ENCODE measurements at places on chromosomes 1 and 21.

DNA sequence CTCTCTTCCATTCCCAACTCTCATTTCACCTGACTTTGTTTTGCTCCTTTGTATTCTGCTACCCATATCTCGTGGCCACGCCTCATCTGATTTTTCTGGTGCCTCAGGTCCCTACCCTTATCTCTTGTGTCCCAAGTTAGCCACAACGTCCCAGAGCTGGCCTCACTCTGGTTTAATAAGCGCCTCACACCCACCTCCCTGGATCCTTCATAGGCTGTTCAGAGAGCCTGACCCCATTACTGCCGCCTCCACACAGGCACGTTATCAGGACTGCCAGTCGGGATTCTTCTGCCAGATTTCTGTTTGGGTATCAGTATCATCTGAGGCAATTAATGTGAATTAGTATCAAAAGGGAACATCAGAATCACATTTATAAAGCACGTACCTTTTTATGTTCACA is 34.7 kb upstream of the TMEM125 start:
- DNase-seq: no peak

DNA sequence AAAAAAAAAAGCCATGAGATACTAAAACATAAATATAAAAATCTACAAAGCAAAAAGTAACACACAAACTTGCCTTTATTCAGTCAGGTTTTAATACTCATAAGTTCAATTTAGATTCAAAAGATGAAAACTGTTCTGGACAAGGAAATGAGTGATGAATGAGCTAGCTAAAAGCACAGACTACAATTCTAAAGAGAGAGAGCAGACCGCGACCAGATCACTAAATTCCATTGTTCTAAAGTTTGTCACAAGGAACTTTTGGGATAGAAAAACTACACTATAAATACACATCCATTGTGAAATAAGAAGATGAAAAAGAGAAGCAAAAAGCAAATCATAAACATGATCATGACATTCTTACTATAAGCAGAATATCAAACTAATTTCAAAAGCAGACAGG is 1.7 kb downstream of the ODF2L start:
- no peak for DNase-seq

- no peak for DNase-seq
Observed at GRCh38 chr1:15441247-15441646, 3.0 kb downstream of the CTRC start.

DNA sequence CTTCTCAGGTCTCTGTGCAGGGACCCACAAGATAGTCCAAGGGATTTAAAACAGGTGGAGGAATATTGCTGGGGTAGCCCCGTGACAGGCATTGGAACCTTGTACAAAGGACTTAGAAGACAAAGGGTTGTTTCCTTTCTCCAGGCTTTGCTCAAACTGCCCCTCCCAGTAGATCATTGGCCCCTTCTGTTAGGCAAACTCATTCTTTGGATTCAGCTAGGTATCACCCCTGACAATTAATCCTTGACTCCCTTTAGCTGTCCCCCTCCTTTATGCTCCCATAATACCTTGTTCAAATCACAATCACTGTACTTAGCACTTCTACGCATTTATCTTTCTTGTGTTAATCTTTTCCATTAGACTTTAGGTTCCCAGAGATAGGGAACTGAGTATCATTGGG is 360.5 kb downstream of the KCNH1 start:
- DNase-seq: no peak

DNA sequence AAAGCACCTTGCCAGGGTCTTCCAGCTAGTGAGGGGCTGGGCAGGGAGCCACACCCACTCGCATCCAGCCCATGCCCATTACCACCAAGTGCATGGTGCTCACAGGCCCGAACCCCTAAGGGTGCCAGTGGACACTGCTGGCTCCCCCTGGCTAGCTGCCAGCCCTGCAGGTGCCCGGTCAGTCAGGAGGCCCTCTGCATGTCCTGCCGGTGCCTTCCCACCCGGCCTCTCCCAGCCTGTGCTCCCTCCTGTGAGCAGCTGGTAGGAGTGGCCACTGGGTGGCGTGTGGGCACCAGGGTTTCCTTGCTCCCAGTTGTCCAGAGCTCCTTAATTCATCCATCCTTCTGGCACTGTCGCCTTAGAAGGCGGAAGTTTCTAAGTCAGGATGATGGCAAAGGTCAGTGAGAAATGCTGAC is 33.4 kb downstream of the QSOX1 start:
- DNase-seq: no peak

DNA sequence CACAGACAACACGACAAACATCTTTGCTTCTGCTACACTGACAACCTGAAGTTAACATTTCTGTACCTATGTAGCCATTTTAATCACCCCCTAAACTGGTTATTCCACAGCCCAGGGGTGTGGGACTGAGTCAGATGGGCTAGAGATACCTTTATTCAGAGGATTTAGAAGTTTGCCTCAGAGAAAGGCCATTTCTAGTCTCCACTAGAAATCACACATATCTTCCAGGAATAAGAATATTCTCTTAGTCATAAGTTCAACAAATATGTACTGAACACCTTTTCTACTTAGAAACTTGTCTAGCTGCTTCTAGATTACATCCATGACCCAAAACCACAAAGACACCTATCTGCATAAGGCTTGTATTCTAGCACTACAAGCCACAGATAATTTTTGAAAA is 38.8 kb downstream of the ERG start:
- DNase-seq: no peak

- DNase-seq: no peak
Observed at GRCh38 chr1:224623743-224624333, 7.7 kb downstream of the CNIH3 start.

DNA sequence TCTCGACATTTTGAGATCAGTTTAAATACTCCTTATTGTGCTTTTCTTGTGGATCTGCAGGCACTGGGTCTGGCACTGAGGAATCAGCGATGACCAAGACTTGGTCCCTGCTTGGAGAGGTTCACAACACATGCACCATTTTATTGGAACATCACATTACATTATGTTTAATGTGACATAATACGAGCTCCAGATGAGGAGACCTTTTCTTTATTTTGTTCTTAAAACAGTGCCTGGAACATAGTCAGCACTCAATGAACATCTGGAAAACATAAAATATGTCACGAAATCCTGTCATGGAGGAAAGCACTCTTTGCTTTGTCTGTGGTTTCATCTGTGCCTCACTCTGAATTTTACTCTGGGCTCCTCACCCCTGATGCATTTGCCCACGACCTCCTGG is 110.7 kb downstream of the ST6GALNAC3 start:
- no peak for DNase-seq

DNA sequence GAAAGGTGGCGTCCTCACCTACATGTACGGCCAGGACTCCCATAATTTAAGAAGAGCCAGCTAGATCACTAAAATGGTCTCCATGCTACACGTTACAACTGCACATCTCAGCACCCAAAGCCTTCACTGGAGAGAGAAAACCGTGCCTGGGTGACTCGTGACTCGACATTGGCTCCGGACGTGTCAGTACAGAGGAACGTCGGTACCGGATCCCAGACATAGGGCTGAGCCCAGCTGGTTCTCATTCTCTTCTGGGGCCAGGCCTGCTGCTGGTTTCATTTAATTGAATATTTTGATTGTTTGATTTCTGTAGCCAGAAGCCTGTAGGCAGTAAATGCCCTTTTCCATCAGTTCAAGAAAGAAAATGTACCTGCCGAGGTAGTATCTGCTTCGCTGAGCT is 93.1 kb downstream of the HHIPL2 start:
- no peak for DNase-seq

GRCh38 chr1:15667362-15667761 is 16.8 kb upstream of the PLEKHM2 start:
- no peak for DNase-seq

- no peak for DNase-seq
Observed at GRCh38 chr1:166391279-166392066, 224.7 kb upstream of the FAM78B start.

DNA sequence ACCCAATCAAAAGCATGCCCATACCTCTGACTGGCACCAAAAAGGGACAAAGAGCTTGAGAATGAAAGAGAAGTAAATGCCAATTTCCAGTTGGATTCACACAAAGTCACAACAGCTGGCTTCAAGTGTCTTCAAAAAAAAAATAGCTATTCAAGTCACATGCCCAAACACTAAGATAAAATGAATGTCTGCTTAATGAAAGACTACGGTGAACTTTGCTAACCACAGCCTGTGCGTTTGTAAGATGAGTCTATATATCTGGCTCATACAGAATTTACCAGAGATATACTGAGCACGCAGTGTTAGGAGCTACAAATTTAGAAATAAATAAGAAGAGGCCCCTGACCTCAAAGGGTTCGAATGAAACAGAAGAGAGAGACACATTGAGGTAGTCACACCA is 73.2 kb downstream of the DAB1 start:
- DNase-seq: no peak

DNA sequence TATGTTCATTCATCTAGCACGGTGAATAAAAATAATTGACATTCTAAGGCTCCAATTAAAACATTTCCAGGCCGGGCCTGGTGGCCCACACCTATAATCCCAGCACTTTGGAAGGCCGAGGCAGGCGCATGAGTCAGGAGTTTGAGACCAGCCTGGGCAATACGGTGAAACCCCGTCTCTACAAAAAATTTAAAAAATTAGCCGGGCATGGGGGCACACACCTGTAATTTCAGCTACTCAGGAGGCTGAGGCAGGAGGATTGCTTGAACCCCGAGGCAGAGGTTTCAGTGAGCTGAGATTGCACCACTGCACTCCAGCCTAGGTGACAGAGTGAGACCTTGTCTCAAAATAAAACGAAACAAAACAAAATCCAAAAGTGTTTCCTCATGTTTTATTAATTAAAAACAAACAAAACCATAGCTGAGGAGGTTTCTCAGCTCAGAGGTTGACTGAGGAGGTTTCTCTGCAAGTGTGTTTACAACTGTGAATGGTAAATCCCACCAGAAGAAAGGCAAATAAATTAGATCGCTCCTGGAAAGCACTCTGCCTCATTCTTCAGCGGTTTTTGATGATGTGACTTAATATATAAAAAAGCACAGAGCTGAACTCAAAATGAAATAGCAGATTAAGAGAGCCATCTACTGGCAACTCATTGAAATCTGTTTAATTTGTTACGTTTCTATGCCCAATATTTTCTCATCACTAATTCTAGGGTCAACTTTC is 37.7 kb upstream of the ATG4C start:
- no peak for DNase-seq

DNA sequence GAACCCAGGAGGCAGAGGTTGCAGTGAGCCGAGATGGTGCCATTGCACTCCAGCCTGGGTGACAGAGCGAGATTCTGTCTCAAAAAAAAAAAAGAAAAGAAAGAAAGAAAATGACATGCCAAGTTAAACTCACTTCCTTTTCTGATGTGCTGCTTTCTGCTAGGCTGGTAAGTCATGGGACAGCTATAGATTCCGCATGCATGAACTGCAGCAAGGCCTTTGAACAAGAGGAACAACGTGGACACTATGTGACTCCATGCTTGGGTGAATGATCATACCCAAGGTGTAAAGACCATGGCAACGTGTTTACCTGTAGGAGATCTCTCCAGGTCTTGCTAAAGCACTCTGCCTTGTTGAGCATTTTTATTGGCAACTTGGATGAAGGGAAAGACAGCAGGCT is 10.3 kb upstream of the TTF2 start:
- DNase-seq: no peak

DNA sequence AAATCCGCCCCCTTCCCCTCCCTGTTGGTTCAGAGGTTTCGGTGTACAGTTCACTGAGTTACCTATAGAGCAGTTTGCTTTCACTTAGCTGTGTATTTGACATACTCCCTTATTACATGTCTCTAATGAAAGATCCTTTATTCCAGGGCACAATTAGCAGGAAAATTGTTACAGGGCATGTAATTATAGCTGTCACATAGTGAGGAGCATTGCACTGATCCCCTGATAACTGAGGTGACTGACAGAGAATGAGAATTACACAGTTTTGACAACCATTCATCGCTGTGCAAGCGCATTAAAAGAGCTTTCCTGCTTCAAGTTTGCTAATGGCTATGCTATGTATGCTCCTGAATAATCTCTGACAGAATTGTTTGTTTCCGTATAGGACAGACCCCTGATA is 26.9 kb downstream of the DAP3 start:
- DNase-seq: no peak

GRCh38 chr1:246695136-246695535 is 29.1 kb upstream of the SCCPDH start:
- no peak for DNase-seq

- DNase-seq: no peak
Observed at GRCh38 chr1:50458507-50458906, 35.3 kb upstream of the DMRTA2 start.

- DNase-seq: peak; percentile 66
Observed at GRCh38 chr1:89953131-89953626, 41.7 kb upstream of the ZNF326 start.

GRCh38 chr1:239886266-239886665 is 205.4 kb upstream of the FMN2 start:
- DNase-seq: no peak

GRCh38 chr21:46411691-46412090 is 47.0 kb upstream of the DIP2A start:
- no peak for DNase-seq

DNA sequence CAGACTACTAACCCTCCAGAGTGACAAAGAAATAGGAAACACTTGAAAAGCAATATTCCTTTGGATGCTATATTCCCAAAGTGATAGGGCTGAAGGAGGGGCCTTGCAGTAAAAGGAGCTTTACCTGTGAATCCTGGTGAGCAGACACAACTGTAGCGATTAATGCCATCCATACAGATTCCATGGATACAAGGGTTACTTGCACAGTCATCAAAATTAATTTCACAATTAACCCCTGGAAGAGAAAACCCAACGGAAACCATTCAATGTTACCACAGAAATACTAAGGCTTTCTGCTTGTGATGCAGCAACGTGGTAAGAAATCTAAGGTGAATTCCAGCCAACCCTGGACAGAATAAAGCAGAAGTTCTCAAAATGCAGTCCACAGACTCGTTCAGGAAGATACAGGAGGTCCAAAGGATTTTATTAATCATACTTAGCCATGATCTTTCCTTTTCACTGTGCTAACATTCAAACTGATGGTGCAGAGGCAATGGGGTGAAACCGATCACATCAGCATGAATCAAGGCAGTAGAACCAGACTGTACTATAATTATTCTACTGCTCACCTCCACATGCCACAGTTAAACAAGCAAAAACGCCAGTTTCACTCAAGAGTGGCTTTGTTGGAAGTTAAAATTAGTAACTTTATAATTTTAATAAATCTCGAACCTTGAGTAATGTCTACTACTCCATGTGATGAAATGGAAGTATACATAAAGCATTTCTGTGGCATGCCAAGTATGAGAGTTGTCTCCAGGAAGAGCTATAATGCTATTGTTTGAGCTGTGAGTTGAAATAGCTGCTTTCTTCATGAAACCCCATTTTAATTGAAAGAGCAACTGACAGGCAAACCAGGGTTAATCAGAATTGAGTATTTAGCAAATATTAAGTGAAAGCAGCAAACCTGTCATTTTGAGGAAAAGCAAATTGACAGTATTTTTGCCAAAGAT is 63.2 kb upstream of the ADAM30 start:
- DNase-seq: no peak

GRCh38 chr21:29307718-29308455 is 9.2 kb downstream of the BACH1 start:
- DNase-seq: no peak

DNA sequence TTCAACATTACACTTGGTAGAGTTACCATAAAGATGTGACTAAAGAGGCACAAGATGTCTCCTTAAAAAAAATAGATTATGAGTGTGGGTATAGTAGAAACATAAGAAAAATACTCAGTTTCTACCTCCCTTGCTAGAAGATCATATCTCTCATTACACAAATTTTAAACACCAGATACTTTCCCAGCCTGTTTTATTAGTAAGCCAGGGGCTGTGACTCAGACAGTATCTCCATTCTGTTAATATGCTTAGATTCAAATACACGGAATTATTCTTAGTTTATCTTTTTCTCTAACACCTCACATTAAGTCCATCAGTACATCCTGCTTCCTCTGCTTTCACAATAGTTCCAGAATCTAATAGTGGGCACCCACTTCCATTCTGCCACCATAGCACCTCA is 561.8 kb upstream of the ADAMTS5 start:
- DNase-seq: no peak

Measured in left colon (tissue), 2 donors.